ENCODE measurements at places on chromosomes 7 and 10. TPM values are rescaled to one million over a fixed set of nuclear protein-coding genes. Genes with fewer than 3 reads are reported as not detected.

DNA sequence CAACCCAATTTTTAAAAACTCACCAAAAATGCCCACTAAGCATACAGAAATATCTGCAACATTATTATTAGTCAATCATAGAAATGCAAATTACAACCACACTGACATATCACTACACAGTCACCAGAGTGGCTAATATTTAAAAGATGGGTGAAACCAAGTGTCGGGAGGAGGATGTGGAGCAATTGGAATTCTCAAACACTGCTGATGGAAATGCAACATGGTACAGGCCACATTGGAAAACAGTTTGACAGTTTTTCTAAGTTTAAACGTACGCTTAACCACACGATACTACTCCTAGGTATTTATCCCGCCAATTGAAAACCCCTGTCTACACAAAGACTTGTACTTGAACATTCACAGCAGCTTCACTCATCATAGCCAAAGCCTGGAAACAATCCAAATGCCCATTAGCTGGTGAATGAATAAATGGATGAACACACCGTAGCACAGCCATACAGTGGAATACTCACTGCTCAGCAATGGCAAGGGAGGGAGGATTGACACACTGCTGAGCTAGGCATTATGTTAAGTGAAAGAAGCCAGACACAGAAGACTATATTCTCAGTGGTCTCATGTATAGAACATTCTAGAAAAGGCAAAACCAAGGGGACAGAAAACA, 16.3 kb downstream of the GCK start:
- no peak for DNase-seq

DNA sequence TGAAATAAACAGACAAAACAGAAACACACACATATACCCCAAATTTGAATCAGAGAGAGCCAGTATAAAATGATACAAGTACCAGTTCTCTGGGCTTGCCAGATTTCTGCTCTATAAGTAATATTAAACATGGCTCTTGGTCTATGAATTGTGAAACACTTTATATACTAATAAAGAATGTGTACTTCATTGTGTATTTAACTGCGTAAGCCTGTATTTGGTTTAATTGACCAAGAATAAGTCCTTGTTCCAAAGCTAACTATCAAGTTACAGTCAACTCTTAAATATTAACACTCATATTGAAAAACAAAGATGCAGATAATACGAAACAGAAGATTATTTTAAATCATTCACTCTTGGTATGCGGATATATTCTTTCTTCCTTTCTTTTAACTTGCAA, 8.7 kb downstream of the FGFR2 start:
- no peak for DNase-seq

GRCh38 chr10:130337305-130337640, 201.1 kb downstream of the GLRX3 start:
- DNase-seq = no peak

DNA sequence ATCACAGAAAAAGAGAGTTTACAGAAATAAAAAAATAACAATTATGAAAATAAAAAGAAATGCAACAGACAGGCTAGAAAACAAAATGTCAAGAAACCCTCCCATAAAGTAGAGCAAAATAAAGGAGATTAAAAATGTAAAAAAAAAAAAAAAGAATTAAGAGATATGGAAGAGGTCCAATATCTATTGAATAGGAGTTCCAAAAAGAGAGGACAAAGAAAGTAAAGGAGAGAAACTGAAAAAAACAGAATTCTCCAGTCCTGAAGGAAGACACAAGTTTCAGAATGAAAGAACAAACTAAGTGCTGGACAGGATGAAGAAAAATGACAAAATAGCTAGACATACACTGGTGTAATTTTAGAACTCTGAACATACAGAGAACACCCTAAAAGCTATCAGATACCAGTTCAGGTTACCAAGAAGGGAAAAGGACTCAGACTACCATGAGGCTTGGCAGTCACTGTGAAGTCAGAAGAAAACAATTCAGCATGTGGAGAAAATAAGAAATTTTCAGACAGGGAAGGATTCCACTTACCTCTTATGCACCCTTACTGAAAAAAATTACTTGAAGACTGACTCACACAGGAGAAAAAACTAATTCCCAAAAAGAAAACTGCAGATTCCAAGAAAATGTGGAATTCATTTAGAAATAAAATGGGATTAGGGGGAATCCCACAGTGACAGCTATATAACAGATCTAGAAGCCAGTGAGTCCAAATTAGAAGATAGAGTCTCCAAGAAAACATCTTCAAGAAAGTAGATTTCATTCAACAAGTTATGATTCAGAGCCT, 40.4 kb upstream of the ABLIM1 start:
- no peak for DNase-seq

DNA sequence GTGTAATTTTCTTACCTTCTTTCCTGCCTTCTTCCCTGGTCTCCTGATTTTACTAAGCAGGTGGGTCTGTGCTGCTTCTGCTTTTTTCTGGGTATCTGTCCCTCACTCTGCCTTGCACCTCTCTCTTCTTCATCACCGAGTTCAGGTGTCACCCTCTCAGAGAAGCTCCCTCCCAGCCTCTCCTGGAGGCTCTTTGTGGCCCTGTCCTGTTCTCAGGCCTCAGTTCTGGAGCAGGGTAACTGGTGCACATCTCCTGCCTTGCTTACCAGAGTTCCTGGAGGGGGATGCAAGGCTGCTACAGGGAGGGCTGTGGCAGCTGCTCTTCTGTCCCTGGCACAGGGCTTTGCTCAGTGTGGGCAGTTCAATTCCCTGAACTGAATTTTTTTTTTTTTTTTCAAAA, 66.1 kb downstream of the RBM33 start:
- DNase-seq = no peak

GRCh38 chr10:124578231-124579010, 116.8 kb downstream of the LHPP start:
- no peak for DNase-seq

- DNase-seq = no peak
Measured at GRCh38 chr10:124086787-124087671, 6.4 kb downstream of the CHST15 start.

DNA sequence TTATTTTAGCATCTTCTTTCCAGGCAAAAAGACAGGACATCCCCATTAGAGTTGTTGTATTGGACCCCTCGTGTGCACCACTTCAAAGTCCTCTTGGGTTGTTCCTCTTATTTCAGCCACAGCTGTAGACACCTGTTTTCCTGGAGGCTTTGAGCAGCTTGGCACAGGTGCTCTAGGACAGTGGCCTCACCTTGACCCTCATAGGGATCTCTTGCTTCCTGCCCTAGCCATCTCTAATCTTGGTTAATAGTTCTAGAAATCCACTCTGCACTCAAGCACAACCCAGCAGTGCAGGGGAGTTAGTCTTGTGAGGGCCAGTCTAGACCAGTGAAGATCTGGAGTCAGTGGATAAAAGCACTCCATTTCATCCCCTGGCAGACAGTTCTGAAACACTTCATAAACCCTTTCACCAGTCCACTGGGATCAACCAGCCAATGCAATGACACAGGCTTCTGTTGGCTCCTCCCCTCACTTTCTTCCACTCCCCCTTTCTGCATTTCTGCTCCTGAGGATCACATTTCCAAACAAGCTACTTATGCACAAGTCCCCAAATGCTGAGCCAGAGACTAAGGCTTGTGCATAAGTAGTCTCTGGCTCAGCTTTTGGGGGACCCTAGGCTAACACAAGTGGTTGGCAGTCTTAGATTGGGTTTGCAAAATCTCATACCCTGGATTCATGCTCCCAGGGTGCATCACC, 131.5 kb upstream of the LAMB4 start:
- DNase-seq = no peak

GRCh38 chr7:150406567-150407421, 27.7 kb downstream of the ZNF775 start:
- peak; percentile 85 for DNase-seq

DNA sequence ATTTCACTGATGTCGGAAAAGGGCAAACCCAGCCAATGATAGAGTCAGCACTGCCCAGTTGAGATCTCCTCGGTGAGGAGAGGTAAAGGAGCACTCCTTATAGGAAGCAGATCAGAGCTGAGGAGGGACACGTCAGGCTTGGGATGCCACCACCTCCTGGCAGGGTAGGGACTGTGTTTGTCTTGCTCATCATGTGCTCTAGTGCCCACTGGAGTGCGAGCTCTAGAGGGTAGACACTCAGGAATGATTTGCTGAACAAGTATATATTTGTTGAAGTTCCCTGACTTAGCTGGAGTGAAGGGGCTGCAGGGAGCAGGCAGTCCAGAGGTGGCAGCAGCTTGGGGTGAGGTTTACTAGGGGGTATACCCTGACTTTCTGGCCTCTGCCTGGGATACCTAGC, 146.5 kb downstream of the NOC3L start:
- DNase-seq = no peak

SLC29A4 gene
- 0.47 TPM for total RNA-seq

DNAAF5 gene
- 11.9 TPM for total RNA-seq

PLEKHS1 gene
- 0.12 TPM for total RNA-seq

STAG3 gene
- 6.2 TPM for total RNA-seq
